ENCODE measurements at places on chromosomes 2 and 18.

- no peak for DNase-seq
Measured at GRCh38 chr2:227370092-227370491, 9.0 kb downstream of the TM4SF20 start.

DNA sequence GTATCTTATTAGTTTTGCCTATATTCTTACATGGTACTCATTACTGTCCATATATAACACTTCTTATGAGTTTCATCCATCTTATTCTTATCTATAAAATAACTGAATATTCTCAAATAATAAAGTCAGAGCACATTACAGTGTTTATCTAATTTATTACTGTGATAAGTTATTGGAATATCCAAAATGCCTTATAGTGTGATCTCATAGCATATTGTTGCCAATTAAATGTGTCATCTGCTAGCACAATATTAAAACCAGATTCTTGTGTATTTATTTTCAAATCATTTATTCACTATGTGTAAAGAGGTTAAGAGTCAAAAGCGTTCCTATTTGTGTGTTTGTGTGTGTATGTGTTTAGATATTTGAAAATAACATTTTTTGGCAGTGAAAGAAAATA is 151.9 kb downstream of the WDR7 start:
- DNase-seq = no peak

GRCh38 chr2:28103611-28104010 is 213.1 kb downstream of the BABAM2 start:
- DNase-seq = no peak

DNA sequence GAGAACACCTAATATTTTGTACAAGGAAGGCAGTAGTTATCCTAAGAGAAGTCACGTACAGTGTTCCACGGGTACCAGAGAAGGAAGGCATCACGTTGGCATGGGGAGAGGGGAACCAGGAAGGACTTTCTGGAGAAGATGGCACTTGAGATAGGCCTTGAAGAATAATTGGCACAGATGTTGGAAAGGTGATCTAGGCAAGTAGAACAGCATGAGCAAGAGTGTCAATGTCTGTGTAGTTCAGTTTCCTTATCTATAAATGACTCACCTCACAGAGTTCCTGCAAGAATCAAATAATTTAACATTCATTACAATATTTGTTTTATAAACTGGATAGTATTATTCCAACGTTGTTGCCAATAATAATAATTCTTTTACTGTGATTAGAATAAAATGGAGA is 48.3 kb upstream of the BZW1 start:
- no peak for DNase-seq

DNA sequence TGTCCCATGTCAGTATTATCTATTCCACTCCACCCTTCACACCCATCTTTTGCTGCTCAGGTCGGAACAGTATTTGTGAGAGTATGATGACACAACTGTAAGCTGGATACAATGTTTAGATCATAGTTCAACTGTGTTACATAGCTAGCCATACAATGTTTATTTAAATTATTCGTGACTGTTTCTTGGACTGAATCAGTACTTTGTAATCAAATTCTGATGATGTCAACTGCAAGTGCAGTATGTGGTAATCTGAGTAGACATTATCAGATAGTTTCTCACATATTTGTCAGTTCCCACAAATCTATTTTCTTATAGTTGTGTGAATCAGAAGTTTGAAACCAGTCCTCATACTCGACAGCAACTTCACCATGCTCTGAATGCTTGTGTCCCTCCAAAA is 177.6 kb downstream of the ZNF407 start:
- DNase-seq = no peak

DNA sequence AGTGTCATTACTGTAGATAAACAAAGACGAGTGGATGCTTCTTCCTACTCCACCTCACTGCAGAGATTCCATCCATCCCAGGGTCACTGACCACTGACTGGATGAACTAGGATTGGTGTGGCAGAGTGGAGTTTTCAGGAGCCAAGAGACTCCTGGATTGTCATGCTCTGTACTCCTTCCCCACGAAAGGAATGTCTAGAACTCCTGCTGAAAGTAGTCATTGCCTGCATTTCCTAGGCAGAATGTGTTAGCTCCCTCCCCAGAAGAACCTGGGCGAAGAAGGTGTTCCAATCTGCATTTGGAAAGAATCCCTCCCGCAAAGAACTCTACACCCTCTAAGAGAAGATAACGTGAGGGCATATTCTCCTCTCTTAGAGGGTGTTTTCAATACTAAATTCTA is 6.2 kb downstream of the PAX8 start:
- no peak for DNase-seq

DNA sequence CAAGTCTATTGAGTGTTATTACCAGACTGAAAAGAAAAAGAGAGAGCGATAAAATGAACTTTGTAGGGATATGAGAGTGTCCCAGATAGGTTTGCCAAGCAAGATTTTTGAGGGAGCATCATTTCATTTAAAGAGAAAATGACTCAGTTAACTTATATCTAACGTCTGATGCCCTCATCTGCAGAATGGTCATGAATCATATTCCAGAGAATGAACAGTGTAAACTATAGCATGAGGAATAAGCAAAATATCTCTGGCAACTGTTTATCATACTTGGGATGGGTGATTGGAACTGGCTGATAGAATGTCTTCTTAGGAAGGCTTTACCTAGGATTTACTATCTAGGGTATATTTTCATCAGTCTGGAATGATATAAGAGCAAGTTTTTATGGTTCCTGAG is 289.4 kb downstream of the CMPK2 start:
- no peak for DNase-seq

- no peak for DNase-seq
Measured at GRCh38 chr2:134777593-134777992, 58.8 kb upstream of the TMEM163 start.

GRCh38 chr2:47038656-47039488 is 116.2 kb downstream of the STPG4 start:
- no peak for DNase-seq

- no peak for DNase-seq
Measured at GRCh38 chr2:57885742-57886141, 160.9 kb upstream of the VRK2 start.

DNA sequence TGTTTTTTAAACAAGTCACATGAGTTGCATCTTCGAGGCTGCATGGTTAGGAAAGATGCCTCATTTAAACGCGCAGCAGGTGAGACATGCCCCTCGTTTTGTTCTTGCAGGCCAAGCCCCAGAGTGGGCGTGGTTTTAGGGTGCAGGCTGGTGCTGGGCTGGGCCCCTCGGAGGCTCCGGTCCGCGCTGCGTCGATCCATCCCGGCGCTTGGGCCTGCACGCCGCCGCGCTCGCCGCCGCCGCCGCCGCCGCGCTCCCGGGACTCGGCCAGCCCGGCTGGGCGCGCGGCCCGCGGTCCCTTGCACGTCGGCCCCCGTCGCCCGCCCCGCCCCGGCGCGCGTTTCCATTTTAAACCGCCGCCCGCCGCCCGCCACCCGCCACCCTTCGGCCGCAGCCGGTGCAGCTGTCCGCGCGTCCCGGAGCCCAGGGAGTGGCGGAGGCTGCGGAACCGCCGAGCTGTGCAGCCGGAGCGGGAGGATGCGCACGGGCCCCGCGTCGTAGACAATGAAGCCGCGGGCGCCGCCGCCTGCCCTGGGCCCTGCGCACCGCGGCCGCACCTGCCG is 175.5 kb downstream of the AGAP1 start:
- peak; percentile 55 for DNase-seq

DNA sequence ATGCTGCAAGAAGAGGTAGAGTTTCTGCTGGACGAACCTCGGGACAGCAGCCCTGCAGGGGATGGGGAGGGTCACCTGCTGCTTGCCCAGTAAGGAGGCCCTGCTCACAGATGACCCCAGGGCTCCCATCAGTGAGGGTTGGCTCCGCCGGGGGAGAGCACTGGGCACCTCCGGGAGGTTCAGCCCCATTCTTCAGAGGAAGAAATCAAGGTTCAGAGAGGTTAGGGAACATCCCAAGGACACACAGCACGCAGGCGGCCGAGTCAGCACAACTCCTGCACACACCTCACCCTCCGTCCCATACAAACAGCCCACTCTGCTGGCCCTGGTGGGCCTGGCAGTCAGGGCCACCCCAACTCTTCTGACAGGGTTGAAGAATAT is 11.7 kb upstream of the CCDC74B start:
- no peak for DNase-seq

DNA sequence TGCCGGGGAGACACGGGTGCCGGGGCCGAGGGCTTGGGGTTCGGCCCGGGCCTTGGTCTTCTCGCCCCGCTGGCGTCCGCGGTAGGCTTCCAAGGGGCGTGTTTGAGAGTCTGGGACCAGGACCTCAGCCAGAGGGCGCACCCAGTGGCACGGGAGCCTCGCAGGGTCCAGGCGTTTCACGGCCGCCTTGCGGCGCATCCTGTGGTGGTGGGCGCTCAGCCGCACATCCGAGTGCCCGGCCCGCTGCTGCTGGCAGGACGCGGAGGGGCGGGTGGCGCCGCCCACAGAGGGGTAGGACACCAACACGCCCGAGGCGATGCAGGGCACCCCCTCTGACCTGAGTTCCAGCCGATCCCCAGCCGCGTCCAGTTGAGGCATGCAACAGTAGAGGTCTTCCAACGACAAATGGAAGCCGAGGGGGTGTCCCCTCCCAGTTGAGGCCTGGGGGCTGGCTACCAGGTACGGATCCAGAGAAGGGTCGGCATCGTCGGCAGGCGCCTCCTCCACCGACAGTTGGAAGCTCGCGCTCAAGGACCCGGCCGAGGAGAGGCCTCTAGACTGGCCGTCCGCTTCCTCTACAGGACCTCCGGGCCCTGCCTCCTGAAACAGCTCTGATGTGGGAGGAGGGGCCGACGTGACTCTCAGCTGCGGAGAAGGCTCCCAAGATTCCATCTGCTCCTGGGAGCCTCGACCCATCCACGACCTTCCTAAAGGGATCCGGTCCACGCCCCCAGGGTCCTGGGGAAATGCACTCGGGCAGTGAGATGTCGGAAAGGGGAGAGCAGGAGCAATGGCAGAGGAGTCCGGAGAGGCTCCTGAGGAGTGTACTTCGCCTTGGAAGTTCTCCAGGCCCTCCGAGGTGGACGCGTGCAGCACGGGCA is 6.3 kb downstream of the C2orf81 start:
- peak; percentile 29 for DNase-seq

GRCh38 chr2:111633643-111634042 is 250.3 kb downstream of the ANAPC1 start:
- DNase-seq = no peak

DNA sequence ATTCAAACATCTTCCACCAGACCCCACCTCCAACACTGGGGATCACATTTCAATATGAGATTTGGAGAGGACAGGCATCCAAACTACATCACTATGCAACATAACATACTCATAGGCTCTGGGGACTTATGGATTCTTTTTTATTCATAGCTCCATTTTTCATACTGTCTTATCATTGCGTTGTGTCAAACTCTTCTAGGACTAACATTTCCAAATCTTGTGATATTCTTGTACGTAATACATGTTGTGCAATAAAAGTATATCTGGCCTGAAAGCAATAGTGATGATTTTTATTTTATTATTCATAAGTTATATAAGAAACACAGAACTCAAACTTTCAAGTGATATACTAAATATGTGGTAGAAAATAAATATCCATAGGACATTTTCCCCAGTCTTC is 60.6 kb upstream of the ACTR3 start:
- no peak for DNase-seq

DNA sequence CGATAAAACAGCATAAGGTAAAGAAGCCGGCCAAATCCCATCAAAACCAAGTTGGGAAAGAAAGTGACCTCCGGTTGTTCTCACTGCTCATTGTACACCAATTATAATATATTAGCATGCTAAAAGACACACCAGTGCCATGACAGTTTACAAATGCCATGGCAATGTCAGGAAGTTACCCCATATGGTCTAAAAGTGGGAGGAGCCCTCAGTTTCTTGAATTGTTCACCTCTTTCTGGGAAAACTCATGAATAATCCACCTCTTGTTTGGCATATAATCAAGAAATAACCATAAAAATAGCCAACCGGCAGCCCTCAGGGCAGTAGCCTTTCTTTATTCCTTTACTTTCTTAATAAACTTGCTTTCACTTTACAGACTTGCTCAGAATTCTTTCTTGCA is 544.9 kb upstream of the SETBP1 start:
- no peak for DNase-seq

DNA sequence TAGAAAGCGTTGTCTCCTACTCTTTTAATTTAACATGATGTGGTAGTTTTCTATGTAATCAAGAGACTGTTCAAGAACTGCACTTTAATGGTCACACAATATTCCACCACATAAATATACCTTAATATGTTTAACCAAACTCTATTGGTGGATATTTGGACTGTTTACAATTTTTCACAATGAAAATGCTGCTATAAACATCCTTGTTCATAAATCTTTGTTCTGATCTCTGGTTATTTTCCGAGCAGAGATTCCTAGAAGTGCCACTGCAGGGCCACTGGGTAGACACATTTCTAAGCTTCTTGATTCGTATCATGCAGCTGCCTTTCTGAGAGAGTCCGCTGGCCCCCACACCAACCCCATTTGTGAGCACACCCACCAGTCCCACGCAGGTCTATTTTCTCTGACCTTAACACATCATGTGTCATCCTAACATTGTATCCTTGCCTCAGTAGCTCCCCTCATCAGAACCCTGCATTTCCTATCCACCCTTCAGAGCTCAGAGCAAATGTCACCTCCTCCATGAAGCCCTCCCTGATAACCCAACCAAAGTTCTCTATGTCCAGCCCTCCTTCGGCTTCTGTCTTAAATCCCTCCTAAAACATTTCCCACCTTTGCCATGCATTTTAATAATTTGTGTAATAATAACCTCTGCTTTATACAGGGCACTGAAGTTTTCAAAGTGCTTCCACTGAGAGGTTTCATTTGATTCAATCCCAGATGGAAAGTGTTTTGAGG is 26.6 kb downstream of the KCNK3 start:
- DNase-seq = no peak

GRCh38 chr2:239533569-239534316 is 132.9 kb upstream of the HDAC4 start:
- no peak for DNase-seq

DNA sequence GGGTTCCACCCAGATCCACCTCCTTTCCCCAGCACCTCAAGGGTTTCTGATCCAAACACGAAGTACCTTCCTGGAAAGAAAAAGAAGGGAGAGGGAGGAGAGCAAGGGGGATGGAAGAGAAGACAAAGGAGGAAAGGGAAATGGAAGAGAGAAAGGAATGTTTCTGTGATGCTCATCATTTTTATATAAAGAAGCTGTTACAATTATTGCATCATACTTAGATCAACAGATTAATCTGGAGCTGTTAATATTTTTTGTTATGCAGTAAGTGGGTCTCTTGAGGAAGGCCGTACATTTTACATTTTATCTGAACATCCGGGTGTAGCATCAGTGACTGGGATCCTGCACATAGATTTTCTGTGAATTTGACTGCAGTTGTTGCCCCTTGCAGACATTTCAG is 60.6 kb upstream of the NEDD4L start:
- no peak for DNase-seq

GRCh38 chr2:86039963-86040655 is 65.6 kb downstream of the POLR1A start:
- no peak for DNase-seq

DNA sequence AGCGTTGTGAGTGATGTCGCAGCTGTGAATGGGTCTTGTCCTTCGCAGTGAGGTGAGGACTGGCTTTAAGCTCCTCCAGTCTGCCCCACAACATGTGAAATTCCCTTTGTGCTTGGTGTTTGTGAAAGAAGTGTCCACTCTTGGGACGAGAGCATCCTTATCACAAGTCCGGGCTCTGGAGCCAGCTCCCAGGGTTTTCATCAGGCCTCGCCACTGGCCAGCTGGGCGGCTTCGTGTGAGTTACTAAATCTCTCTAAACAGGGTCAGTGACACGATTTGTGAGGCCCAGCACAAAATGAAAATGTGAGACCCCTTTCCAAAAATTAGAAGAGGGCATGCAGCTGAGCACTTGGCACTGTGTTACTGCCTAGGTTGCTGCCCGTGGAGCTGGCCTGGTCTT is 115.9 kb downstream of the VAPA start:
- DNase-seq = no peak

GRCh38 chr2:69694894-69695849 is 46.8 kb upstream of the ANXA4 start:
- no peak for DNase-seq
